ENCODE measurements at places on chromosomes 6 and 20. TPM values are rescaled to one million over a fixed set of nuclear protein-coding genes. Genes with fewer than 3 reads are reported as not detected.

- DNase-seq: no peak
Observed at GRCh38 chr6:44439270-44440045, 52.0 kb downstream of the CDC5L start.

DNA sequence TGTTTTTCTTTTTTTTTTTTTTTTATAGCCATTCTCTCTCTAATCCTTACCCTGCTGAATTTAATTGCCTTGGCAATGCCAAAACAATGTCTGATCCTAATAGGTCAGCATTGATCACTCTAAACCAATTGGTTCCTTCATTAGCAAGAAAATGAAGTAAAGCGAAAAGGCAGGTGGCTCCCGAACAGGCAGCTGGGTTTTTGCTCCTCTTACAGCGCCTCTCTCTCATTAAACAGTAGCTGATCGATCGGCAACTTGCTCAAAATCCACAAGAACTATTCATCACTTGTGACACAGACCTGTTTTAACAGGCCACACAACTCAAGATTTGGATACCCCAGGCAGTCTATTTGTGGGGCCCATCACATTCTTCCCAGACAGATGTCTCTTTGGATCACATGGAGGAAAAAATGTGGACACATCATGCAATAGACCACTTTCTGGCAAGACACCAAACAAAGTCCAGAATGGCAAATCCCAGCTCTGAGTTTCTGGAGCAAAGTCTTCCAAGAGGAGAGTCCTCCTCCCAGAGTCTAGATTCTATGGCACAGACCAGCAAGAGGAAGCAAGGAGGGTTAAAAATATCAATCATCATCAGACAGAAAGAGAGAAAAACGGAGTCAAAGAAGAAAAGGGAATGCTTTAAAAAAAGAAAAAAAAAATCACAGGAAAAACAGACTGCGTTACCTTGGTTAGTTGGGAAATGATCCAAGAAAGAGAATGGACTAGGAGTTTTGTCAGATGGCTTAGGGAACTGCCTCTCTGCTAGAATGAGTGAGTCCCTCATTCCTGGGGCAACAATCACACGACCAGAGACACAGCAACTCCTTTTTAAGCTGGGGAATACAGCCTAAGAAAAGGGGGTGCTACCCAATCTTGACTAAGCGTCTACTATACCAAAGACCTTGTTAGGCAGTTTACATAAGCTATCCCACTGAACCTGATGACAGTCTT is 247.8 kb downstream of the BTBD9 start:
- DNase-seq: no peak

- no peak for DNase-seq
Observed at GRCh38 chr6:21360336-21360735, 233.2 kb upstream of the SOX4 start.

Gene PRKN
- 22.2 TPM for total RNA-seq

Gene ZFP57
- total RNA-seq: 0.24 TPM

GRCh38 chr6:21911208-21911607 is 317.7 kb downstream of the SOX4 start:
- DNase-seq: no peak

Gene ERVFRD-1
- total RNA-seq: not detected

DNA sequence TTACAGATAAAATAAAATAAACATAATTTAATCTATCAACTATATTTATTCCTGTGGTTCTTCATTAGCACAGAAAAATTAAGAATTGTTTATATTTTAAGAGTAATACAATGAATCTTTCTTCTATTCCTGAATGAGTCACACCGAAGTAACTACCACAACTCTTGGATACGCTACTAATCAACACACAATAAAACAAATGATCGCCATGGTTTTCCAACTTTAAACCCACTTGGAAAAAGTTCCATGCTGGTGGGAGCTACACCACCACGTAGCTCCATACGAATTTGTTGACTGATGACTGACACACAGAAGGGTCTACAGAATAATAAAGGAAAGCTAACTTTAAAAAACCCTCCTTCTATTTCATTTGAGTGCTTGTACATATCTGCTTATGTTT is 135.8 kb upstream of the NEDD9 start:
- DNase-seq: no peak

Gene HLA-DMB
- 6.9 TPM for total RNA-seq

GRCh38 chr6:170160628-170161611 is 130.0 kb downstream of the DLL1 start:
- DNase-seq: no peak

GRCh38 chr20:37479925-37480691 is 40.9 kb upstream of the NNAT start:
- no peak for DNase-seq

GRCh38 chr20:33796907-33797544 is 14.1 kb upstream of the CHMP4B start:
- no peak for DNase-seq

Gene MOG
- 1.7 TPM for total RNA-seq

GRCh38 chr6:4384656-4385055 is 249.3 kb upstream of the ECI2 start:
- no peak for DNase-seq

Gene EYA2
- 5.1 TPM for total RNA-seq

Gene LINC00237
- not detected for total RNA-seq

Data from left cardiac atrium (tissue), 4 donors.